ENCODE measurements at places on chromosomes 7 and 10. TPM values are rescaled to one million over a fixed set of nuclear protein-coding genes. Genes with fewer than 3 reads are reported as not detected.

DNA sequence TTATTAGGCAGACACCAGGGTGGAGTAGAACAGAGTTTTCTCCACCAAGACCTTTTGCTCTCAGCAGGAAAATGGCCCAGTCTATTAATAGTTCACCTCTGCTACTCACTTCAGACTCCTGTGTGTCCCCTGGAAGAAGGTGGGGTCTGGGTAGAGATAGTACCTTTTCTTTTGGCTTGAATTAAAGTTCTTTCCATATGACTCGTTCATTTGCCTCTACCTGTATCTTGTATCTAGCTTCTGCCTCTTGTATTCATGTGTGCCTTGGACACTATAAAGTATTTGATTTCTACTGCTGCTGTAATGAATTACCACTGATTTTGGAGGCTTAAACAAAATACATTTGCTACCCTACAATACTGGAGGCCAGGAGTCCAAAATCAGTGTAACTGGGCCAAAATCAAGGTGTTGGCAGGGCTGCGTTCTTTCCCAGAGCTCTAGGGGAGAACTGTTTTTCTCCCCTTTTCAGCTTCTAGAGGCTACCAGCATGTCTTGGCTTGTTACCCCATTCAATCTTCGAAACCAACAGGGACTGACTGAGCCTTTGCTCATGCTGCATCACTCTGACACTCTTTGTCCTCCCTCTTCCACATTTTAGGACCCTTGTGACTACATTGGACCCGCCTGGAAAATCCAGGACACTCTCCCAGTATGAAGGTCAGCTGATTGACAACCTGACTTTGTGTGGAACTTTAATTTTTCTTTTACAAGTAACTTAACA is 155.6 kb upstream of the PRSS58 start:
- H3K4me1 ChIP-seq: no peaks in the 10 kb centered on the region
- no peak overlapping the region for H3K27ac ChIP-seq
- H3K36me3 ChIP-seq: no peaks in the 10 kb centered on the region
- no peak overlapping the region for H3K4me3 ChIP-seq

DNA sequence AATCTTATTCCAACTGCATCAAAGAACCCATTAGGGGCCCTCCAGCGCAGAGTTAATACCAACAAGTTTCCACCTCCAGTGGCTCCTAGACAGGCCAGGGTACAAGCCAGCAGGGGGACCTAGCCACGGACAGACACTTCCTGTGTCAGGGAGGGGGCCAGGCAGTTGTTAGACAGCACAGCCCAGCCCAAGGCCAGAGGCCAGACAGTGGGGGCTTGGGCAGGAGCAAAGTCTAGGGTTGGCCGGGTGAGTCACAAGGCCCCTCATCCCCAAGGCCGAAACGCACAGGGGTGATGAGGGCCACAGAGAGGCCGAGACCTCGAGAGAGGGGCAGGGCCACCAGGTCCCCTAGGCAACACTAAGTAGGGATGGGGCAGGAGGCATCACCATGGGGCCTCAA is 19.3 kb upstream of the OPTN start:
- no peak overlapping the region for H3K4me3 ChIP-seq
- no peak overlapping the region for H3K27ac ChIP-seq
- H3K36me3 ChIP-seq: no peaks in the 10 kb centered on the region
- H3K4me1 ChIP-seq: no peaks in the 10 kb centered on the region
- DNase-seq: no peak

DNA sequence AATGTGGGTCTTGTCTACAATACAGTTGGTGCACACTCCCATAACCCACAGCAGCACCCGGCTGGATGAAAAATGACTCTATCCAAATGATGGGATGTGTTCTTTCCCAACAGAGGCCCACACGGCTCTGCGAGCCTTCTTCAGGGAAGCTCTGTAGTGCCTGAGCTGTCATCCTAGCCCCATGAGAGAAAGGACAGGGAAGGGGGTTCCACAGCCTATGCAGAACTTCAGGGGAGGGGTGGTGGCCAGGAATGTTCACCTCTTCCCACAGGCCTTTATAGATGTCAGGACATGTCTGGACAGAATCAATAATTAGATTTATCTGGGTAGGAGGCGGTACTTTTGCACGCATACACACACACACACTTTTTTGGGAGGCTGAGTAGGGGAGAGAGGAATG is 109.0 kb downstream of the JCAD start:
- H3K27ac ChIP-seq: no peak overlapping the region
- H3K27me3 ChIP-seq: no peaks in the 10 kb centered on the region
- no peak overlapping the region for H3K4me3 ChIP-seq
- DNase-seq: no peak

DNA sequence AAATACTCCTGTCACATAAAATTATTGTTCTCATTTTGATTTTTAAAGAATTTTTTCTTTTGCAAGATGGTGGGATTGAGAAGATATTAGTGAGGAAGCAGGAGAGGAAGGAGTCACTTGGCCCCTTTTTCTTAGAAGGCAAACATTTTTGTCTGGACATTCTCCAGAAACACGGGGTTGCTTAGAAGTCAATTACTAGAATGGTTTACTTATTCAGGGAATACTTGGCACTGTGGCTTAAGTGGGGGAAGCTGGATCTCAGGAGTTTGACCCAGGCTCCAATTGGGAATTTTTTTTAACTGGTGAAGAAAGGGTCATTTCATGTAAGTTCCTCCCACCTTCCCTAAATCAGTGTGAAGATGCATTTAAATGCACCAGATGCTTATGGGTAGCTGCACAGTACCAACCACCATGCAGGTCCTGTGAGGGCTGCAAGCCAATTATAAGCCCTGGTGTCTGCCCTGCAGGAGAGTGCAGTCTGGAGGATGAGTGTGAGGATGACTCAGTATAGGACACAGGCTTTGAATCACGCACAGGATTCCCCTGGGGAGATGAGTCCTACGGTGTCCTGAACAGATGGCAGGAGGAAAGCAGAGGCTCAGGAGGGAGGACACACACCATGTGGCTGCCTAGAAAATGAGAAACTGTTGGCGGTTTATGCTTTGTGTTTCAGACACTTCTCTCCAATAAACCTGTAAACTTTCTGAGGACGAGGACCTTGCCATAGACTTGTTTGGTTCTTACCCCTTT is 299.1 kb downstream of the PLXNA4 start:
- no peak for DNase-seq
- no peak overlapping the region for H3K27ac ChIP-seq
- H3K27me3 ChIP-seq: no peaks in the 10 kb centered on the region
- no peak overlapping the region for H3K4me3 ChIP-seq

SORBS1 gene
- 2.4 TPM for total RNA-seq

MDFIC gene
- 19.1 TPM for total RNA-seq
